Activated CD8-positive, alpha-beta memory T cell treated with anti-CD3 and anti-CD28 coated beads for 48 hours (primary cell): ENCODE measurements at places on chromosomes 3 and 15.

DNA sequence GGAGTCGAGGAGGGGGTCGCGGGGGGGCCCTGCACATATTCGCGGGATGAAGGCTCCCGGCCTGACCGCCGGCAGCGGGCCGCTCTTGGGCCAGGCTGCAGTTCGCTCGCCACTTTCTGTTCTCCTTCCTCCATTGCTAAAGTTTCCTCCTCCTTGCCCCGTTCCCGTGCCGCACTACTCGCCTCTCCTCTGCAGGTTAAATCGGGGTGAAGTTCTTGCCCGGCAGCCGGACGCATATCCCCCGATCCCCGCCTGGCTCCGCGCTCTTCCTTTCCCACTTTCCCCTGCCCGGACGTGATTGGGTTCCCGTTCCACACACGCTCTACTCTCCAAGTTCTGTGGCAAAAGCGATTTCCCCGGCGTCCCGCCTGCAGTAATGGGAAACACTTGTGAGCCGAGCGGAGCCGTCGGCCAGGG lies 556 bp downstream of the CRYBG3 start:
- DNase-seq = no peak

DNA sequence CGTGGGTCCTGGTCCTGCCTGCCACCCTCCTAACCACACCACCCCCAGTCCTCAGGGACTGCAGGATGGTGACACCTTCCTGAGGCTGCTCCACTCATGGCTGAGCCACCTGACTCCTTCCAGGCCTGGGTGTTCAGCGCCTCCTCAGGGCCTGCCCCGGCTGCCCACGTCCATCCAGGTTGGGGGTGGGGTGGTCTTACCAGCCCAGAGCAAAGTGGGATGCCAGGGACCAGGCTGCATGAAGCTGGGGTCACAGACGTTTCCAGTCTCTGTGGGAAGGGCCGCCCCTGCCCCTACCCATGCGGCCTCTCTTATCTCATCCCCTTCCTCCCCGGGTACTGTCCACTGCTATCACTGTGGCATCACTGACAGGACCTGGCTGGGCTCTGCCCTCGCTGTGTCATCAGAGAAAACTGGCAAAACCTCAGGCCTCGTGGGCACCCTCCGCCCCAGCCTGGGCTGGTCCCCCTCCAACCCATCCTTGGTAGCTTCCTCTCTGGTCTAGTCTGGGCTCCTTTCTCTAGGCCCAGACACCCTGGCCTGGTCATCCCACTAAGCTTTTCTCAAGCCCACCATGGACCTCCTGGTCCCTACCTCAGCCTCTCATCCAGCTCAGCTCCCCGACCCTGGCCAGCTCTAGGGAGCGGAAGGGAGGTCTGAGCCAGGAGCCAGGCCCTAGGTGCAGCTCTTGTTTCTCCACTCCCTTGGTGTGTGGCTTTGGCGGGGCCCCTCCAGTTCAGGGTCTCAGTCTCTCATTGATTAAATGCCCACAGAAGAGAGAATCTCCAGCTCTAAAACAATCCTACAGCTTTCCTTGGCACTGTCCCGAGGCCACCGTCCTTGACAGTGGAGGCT lies 32.9 kb downstream of the WNT7A start:
- no peak for DNase-seq

DNA sequence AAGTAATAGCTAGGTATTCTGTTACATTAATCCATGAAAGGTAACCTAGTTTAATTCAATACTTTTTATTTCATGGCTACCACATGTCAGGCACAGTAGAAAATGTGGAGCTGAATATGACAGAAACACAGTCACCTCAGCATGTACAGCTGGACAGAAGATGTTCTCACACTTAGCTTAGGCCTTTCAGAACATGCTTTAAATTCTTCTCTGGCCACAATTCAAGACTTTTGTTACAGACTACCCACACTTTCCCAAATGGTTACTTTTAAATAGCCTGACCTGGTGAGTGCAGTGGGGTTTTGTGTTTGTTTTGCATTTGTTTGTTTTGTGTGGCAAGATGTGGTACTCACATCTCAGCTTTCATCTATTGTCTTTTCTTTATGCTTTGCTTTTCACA lies 1079.5 kb downstream of the IGSF11 start:
- no peak for DNase-seq

DNA sequence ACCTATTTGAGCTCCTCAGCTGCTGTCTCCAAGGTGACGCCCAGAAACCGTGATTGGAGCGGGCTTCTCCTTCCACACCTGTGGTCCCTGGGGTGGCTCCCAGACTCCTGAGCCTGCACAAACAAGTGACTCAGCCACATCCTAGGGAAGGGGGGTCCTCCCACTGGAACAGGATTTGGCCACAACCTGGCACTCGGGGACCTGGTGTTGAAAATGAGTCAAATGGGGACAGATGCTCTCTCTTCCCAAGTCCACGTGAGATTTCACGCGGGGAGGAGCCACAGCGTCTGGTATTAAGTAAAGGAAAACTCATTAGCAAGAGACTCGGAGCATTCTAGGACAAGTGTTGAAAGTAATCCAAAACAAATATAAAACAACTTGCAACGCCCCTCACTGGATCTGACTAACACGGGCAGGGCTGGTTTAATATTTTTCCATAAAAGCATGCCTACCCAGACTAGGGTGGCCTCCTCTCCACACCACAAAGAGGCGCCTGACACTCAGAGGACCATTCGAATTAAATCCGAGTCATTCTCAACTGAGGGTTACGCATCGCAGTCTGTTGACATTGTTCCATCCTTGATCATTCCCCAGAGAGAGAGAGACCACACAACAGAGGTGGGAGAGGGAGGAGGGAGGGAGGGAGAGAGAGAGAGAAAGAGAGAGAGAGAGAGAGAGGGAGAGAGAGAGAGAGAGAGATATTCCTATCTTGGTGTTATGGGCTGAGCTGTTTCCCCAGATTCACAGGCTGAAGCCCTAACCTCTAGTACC lies 74.4 kb downstream of the MGLL start:
- DNase-seq = no peak

DNA sequence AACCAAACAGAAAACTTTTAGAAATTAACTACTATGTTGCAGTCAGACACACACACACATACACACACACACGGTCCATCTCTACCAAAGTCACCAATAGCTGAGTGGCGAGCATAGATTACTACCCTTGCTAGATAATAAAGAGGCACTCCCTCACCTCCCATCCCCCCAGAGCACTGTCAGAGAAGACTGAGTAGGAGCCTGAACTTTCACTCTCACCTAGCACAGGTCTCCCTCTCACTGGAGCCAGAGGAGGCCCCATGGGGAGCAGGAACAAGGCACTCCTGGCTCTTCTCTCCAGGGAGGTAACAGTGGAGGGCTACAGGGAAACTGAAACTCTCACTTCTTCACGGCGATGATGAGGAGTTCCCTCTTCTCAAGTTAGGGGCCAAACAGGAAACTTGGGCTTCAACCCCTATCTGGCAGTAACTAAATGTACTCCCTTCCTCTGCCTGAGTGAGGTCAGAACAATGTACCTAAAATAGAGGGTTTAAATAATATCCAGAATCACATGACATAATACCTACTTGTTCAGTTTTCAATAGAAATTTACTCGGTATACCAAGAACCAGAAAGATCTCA lies 975.3 kb upstream of the GBE1 start:
- DNase-seq = no peak

GRCh38 chr3:148466980-148467740 lies 230.5 kb upstream of the AGTR1 start:
- no peak for DNase-seq

DNA sequence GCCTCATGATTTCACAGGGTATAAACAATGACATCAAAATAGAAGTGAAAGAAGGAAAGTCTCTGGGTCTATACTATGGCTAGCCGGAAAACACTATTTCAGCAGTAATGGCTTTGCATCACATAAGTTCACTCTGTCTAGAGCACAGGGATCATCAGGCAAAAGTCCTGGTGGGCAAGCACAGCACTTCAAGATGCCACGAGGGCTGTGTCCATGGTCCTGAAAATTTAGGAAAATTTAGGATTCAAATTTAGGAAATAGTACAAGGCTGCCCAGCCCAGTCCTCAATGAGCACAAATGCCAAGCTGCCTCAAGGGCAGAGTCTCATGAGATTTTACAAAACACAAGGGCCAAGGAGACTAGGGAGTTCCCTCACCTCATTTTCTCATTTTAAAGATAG lies 54.1 kb downstream of the RORA start:
- DNase-seq = no peak

DNA sequence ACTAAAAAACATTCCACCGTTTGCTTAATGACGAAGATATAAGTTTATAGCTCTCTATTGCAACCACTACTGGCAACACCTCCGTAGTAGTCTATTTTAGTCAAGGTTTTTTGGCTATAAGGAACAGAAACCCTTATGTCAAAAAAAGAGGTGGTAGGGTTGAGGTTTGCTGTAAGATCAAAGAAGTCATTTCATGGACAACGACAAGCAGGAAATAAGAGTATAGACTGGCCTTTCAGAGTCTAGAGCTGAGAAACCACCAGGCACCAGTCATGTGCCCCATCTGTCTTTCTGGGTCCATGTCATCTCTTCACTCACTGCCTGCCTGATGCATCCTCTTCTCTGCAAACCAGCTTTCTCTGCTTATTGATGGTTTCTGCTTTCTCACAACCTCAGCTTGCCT lies 42.7 kb downstream of the THBS1 start:
- DNase-seq = no peak

- no peak for DNase-seq
Measured at GRCh38 chr15:31871166-31871886, 159.0 kb upstream of the CHRNA7 start.

DNA sequence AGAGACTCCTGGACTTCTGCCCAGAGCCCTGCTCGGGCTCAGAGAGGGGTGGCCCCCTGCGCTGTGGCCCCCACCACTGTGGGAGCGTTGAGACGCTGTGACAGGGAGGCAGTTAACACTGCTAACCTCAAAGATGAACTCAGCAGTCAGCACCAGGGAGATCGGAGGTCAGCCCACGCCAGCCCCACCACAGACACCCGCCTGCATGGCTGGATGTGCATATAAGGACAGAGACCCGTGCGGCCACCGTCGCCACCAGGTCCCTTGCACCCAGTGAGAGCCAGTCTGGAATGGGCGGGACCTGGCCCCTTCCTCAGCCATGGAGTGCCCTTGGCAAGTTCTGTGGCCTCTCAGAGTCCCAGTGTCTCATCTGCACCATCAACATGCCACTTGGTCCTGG lies 48.5 kb upstream of the FURIN start:
- DNase-seq = no peak

DNA sequence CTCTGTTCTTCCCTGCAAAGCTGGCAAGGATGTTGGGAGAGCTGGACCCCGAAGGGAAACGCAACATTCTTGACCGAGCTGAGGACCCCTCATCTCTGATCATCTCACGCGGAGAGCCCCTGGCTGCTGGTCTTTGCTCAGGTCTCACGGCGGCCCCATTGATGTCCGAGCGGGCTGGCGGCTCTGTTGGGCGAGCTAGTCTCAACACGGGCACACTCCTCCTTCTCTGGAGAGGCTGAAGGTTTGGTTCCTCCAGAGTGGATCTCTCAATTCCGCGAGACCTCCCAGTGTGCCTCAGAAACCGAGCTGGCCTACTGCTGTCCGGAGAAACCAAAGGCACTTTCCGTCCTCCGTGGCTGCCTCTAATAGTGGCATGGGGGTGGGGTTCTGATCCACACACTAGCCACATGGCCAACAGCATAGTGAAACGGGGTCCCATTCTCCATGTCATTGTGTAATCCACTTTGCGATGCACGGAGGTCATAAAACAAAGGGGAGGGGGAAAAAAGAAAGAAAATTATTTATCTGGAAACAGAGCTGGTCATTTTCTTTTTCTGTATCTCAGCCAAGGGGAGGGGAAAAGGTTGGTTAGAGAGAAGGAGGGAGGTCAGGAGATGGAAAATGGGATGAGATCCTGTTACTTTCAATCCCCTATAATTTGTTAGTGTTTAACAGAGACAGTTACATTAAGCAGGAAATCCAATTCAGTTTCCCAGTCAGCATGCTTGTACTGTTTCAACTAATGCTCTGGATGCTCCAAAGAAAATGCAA lies 1.3 kb downstream of the CCDC80 start:
- no peak for DNase-seq

- DNase-seq = no peak
Measured at GRCh38 chr15:55775316-55775715, 32.4 kb upstream of the PRTG start.

DNA sequence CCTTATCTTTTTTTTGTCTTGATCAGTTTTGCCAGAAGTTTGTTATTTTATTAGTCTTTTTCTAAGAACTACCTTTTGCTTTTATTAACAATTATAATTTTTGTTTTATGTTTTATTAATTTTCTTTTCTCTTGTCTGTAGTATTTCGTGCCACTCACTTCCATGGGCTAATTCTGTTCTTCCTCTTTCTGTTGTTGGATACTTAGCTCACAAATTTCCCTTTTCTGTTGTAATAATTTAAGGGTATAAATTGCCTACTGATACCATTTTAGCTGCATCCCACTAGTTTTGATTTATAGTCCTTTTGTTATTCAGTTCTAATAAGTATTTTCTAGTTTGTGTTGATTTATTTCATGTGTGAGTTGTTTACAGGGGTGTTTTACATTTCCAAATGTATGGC lies 48.6 kb downstream of the SNRK start:
- no peak for DNase-seq

- no peak for DNase-seq
Measured at GRCh38 chr3:52532517-52532837, 1.2 kb downstream of the NT5DC2 start.

- DNase-seq = no peak
Measured at GRCh38 chr15:74604983-74605794, 10.4 kb upstream of the CLK3 start.

DNA sequence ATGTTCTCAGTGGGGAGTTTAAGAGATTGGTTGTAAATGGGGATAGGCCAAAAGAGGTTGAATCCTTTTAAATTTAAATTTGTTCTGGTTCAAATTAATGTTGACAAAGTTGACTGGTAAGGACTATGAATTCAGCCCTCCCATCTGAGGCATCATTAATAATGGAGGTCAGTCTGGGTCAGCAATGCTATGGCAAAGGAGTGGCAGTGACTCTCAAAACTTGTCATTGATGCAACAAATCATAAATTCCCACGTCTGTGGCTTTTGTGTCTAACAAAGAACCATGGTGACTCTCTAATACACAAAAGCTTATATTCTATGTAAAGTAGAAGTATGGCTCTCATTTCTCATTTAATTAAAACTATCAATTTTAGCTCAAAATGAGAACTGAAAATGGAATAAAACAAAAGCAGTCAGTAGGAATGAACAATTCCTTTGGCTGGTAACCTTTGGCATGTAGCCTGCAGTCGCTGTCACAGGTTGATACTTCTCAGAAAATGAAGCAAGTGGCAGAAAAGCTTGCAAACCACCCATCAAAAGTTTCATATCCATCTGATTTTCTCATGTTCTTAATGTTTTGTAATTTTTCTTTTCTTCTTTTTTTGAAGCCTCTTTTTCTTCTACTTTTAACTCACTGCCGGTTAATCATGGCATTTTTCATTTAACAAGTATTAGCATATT lies 12.2 kb upstream of the ZBED2 start:
- DNase-seq = no peak

GRCh38 chr3:178623666-178624255 lies 87.5 kb downstream of the KCNMB2 start:
- no peak for DNase-seq

DNA sequence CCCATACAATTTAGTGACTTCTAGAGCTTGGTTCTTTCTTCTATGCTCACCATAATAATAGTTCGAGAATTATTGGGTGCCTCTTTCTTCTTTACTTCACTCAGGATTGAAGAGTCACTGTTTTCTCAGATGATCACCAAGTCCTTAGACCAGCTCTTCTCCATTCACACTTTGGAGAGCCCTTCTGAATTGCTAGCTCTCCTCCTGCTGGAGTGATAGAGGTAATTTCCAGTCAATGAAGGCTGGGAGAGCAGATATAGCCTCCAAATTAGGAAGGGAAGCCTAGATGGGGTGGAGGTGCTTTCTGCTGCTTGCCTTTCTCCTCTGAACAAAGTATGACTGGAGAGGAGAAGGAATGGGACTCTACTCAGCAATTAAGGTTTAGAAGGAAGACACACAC lies 10.7 kb upstream of the BBX start:
- DNase-seq = no peak
